IPS DF 19.7 (cell line): ENCODE measurements at places on chromosomes 12 and 14.
A peak's percentile ranks its signal among the peaks of the same experiment; 100 is the strongest.

DNA sequence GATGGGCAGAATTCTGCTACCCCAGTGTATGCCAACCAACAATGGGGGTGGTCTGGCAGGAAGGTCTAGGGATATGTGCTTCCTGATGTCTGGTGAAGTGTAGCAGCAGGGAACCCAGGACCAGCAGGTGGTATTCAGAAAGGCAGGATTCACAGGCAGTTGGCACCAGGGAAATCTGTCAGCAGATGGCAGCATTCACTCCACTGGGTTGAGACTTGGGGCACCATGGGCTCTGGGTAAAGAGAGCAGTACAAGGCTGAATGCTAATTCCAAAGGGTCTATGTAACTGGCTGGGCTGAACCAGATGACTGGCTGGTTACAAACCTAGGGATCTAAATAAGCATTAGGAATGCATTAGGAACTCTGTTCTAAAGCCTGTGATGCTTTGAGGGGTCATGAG lies 466.9 kb upstream of the STXBP6 start:
- DNase-seq = peak; percentile 20

DNA sequence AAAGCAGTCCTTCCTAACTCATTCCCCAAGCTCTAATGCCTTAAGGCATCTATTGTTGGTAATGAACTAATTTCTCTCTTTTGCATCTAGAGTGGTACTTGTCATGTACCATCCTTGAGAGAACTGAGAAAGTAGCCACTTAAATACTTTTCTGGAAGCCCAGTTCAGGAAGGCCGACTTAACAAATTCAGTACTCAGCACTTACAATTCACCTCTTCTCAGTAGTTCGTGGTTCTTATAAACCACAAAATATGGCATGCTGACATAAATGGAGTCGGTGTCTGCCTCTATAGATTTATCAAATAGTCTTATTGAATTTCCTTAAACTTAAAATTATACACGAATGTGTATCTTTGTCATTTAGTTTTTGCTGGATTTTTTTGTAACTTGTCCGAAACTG lies 9.4 kb upstream of the COCH start:
- DNase-seq = no peak

DNA sequence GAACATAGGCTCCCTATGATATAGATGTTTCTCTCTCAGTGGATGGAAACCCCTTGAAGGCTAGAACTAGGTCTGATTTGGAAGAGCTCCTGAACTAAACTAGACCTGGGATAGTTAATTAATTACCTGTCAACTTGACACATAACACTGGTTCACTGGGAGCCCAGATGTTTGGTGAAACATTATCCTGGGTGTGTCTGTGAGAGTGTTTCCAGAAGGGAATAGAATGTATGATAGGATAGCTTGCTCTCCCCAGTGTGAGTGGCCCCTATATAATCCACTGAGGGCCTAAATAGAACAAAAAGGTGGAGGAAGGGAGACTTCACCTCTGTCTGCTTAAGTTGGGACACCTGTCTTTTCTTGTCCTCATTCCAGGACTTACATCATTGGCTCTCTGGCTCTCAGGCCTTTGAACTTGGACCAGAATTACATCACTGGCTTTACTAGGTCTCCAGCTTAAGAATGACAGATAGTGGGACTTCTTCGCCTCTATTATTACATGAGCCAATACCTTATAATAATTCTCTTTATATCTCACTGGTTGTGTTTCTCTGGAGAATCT lies 194.1 kb downstream of the KTN1 start:
- DNase-seq = no peak

DNA sequence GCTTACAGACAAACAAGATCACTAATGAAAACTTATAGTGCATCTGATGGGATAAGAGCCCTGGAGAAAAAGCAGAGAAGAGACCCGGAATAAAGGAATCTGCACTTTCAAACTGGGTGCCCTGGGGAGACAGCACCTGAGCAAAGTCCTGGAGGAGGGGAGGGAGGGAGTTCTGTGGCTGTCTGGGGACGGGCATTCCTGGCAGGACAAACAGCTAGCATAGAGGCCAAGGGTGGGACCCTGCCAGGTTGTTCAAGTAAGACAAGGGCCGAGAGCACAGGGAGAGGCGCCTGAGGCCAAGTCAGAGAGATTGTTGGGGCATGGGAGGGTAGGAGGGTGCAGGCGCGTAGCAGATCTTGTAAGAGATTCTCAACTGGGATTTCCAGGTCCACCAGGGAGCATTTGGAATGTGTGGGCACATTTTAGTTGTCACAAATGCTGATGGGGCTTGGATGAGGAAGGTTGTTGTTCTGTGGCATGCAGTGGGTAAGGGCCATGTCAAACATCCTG lies 14.2 kb downstream of the IQSEC3 start:
- no peak for DNase-seq

- no peak for DNase-seq
Observed at GRCh38 chr12:54135621-54136350, 53.0 kb downstream of the SMUG1 start.

GRCh38 chr14:79193689-79194477 lies 1017.4 kb downstream of the DIO2 start:
- no peak for DNase-seq

DNA sequence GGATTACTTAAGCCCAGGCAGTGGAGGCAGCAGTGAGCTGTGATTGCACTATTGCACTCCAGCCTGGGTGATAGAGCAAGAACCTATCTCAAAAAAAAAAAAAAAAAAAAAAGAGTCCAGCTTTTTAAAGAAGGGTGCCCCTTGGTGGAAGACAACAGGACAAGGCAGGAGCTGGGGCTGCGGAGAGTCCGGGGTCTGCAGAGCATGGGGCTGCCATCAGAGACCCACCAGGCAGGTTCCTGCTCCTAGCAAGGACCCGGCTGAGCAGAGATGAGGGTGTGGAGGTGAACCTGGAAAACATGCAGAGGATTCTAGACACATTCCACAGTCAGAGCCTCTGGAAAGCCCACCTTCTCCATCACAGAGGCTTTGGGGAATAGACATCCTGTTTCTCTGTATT lies 21.0 kb upstream of the CIPC start:
- no peak for DNase-seq

GRCh38 chr12:63985456-63985855 lies 141.0 kb downstream of the SRGAP1 start:
- no peak for DNase-seq

DNA sequence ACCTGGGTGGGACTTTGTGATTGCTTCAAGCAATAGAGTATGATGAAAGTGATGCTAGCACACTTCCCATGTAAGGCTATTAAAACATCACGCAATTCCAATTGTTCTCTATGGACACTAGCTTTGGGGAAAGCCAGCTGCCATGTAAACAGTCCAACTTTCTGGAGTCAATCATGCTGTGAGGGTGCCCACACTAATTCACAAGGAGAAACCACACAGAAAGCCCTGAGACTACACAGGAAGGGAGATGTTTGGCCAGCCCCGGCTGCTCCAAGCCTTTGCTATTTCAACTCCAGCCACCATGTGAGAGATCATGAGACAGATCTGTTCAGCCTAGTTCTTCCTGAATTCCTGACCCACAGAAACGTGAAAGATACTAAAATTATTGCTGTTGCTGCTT lies 96.3 kb downstream of the ST8SIA1 start:
- DNase-seq = no peak

DNA sequence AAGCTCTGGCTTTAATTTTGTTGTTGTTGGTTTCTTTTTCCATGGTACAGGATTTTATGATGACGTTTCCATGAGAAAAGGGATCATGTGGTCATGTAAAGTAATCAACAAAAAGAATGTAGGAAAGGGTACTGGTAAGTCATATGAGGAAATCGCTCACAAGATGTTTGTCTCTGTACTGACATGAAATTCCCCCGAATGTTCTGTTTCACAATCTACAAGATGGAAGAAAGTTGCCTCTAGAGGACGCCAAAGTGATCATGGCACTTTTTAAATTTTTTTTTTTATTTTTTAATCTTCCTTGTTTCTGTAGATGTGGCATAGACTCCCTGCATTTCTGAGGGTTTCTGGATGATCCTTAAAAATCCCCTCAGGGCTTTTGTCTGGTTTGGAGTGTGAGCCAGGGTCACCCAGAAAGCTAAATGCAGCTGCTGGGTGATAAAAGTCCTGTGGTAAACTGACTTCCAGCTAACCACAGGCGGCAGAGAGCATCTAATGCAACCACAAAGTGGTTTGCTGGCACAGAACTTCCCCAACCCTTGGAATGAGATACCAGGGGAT lies 393.5 kb downstream of the CCDC91 start:
- DNase-seq = no peak

GRCh38 chr14:45270031-45270430 lies 17.0 kb upstream of the MIS18BP1 start:
- DNase-seq = no peak

GRCh38 chr14:68862954-68863594 lies 70.2 kb upstream of the ZFP36L1 start:
- DNase-seq = peak; percentile 50

DNA sequence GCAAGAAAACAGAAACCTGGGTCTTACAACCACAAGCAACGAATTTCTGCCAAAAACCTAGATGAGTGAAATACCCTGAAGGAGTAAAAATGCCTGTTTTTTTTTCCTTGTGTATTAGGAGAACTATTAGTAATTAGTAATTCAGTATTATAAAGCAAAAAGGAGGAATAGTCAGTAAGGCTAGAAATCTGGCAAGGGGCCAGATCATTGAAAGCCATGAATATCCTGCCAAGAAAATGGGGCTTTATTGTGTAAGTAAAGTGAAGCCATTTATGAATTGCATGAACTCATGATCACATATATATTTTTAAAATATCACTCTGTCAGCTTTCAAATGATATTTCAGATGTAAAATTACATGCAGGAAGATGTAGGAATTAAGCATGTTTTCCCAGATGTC lies 57.9 kb downstream of the TXNDC16 start:
- no peak for DNase-seq

- DNase-seq = no peak
Observed at GRCh38 chr12:121084229-121084628, 45.2 kb upstream of the OASL start.

- no peak for DNase-seq
Observed at GRCh38 chr12:90366286-90366685, 588.7 kb downstream of the CCER1 start.

DNA sequence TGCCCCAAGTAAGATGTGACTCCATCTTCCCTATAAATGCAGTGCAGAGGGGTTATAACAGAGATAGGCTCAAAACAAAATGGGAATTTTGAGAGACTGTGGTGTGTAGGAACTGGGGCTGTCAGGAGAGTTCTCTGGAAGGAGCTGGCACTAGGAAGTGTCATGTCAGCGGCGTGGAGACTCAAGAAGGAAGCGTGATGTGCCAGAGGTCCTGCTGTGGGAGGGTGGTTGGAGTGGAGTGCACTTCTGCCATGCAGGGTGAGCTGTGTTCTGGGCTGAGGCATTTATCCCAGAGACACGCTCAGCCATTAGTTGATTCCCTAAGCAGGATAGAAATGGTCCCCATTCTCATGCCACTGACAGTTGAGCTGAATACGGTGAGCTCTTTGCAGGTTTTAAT lies 19.0 kb downstream of the GLT1D1 start:
- DNase-seq = no peak

DNA sequence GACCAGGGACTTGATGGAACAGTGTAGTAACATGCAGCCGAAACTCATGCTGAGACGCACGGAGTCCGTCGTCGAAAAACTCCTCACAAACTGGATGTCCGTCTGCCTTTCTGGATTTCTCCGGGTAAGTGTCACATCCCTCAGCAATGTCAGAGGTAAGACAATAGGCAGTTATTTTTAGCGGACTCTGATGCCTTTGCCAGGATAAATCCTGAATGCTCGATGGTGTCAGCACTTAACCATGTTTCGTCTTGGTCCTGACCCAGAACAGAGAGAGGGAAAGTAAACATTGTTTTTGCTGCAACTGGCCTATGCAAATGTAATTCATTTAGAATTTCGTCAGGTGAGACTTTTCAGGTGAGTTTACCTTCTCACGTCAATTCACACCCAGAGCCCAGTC lies 112.3 kb downstream of the PLXNC1 start:
- no peak for DNase-seq

DNA sequence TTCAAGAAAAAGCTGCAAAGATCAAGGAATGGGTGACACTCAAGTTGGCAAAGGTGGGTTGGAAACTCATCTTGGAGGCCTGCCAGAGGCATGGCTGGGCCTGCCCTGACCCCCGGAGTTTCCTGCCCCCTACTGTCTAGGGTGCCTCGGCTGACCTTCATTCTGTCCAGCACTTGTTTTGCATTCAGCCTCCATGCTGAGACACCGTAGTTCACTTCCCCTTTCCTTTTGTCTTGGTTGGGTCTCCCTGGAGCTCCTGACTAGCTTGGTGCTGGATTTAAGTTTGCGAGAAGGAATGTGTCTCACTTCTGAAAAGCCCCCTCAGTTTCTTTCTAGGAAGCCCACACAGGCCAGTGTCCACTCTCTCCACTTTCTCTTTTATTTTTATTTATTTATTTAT lies 26.5 kb downstream of the PLEKHH1 start:
- no peak for DNase-seq

- no peak for DNase-seq
Observed at GRCh38 chr14:95533391-95533821, 1.4 kb upstream of the GLRX5 start.

- no peak for DNase-seq
Observed at GRCh38 chr12:109719123-109720022, 5.7 kb downstream of the FAM222A start.

- no peak for DNase-seq
Observed at GRCh38 chr14:61417883-61418455, 96.6 kb downstream of the PRKCH start.

DNA sequence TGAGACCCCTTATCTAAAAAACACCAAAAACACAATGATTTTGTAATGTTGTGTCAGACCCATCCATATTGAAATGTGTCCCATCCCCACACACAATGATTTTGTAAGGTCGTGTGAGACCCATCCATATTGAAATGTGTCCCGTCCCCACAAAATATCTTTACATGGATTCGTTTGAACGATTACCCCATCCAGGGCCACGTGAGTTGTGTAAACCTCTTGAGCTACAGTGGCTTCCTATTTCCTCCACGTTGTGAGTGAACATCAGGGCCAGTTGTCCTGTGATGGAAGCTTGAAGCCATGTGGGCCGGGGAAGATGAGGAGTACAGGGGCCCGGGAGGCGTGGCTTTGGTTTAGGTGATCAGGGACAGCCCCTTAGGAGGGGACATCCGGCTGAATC lies 27.0 kb upstream of the ULK1 start:
- no peak for DNase-seq

- DNase-seq = no peak
Observed at GRCh38 chr14:39641224-39641623, 209.0 kb upstream of the FBXO33 start.

GRCh38 chr14:68112442-68112841 lies 292.9 kb downstream of the RAD51B start:
- no peak for DNase-seq

GRCh38 chr14:73368616-73369015 lies 89.7 kb downstream of the NUMB start:
- DNase-seq = no peak

DNA sequence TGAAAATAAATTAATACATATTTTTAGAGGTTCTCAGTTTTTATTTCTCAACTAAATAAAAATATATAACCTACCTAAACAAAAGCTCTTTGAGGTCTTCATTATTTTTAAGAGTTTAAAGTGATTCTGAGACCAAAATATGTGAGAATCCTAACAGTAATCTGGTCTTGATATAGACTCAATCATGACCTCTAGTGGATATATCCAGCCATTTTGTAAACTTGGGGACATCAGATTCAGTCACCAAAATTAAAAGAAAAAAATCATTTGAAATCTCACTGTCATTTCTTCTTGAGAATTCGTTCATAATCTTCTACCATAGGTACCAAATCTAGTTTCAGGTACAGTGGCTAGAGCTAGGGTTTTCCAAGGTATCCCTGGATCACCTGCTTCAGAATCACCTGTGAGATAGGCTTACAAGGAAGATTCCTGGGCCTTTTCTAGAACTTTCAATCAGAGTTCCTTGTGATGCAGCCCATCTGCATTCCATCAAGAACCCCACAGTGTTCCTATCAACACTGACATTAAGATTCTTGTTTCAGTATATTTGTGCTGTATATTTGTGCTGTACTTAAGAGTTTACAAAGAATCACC lies 214.9 kb downstream of the ADAMTS20 start:
- no peak for DNase-seq
